ENCODE measurements at places on chromosomes 3 and 15. TPM values are rescaled to one million over a fixed set of nuclear protein-coding genes. Genes with fewer than 3 reads are reported as not detected.

GRCh38 chr15:28265334-28266019 is 56.5 kb downstream of the HERC2 start:
- no peak for DNase-seq

- no peak for DNase-seq
These were observed 195.7 kb upstream of the SETMAR start for GRCh38 chr3:4107430-4107829.

GRCh38 chr3:149470381-149470780 is 4.1 kb upstream of the TM4SF4 start:
- no peak for DNase-seq

DNA sequence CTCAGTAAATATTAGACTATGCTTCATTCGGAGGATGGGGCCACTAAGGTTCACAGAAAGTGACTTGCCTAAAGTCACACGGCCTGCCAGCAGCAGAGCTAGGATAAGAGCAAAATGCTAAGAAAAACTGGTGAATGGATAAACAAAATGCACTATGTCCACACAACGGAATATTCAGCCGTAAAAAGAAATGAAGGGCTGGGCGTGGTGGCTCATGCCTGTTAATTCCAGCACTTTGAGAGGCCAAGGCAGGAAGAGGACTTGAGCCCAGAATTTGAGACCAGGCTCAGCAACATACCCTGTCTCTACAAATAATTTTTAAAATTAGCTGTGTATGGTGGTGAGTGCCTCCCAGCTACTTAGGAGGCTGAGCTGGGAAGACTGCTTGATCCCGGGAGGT is 7.7 kb downstream of the TKT start:
- no peak for DNase-seq

GRCh38 chr15:58762731-58763130 is 8.4 kb upstream of the MINDY2 start:
- DNase-seq = no peak

DNA sequence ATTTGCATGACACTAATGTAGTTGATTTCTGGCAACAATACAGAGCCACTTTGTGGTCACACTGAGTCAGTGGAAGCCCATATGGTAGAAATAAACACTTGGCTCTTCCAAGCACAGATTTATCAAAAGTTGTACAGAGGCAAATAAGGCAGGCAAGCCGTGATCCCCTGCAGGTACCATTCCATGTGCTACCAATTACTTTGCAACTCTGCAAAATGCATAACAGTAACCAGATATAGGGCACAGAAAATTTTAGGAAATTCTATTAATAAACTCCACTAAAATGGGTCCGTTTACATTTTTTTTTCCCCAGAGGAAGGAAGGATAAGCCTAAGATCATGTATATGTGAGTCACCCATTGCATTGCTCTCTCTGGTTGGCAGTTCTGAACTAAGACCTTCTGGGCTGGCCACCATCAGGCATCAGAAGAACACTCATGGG is 103.1 kb upstream of the PTX3 start:
- no peak for DNase-seq

DNA sequence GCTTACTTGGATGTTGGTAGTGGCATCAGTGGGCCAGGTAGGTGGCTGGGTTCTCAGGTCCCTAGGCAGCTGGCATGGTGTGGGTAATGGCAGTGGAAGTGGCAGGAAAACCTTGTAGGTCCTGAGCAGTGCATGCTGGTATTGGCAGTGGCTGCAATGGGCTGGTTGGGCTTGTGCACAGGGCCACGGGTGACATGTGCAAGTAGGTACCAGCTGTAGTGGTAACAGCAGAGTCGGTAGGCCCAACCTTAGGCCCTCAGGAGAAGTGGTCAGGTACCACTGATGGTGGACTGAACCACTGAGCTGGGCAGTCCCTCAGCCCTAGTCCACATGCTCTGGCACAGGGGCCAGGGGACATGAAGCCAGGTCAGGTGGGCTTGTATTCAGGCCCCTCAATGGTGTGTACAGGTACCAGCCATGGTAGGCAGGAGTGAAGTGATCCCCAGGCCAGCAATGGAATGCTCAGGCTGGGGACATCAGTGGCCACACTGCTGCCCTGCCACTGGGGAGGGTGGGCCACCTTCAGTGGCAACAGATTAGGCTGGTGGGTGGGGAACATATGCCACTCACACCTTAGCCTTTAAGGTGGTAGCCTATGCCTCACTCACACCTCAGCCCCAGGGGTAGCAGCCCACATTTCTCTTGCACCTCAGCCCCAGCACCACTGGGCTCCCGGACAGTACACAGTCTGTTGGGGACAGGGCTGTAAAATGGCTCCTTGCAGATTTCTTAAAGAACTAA is 118.1 kb downstream of the LRRK1 start:
- no peak for DNase-seq

DNA sequence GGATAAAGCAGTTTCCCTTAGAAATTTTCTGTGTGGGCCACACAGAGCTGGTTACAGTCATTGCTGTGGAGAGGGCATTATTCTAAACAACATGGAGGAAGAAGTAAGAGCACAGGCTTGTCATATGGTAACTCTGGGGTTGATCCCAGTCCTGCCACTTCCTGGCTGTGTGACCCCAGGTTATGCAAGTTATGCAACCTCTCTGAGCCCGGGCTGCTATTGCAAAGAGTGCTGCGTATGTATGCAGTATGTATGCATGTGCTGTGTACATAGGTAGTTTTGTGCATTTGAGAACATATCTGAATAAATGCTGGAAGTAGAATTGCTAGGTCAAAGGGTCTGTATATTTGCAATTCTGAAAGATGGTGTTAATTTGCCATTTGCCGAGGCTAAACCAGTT is 9.2 kb downstream of the SPSB4 start:
- no peak for DNase-seq

GP9 gene
- 3.7 TPM for total RNA-seq

FEZF2 gene
- not detected for total RNA-seq

PAQR5 gene
- not detected for total RNA-seq

TM4SF18 gene
- total RNA-seq = not detected

ZBBX gene
- total RNA-seq = not detected

FRMD5 gene
- total RNA-seq = not detected
